MCF 10A (cell line): ENCODE measurements at places on chromosomes 5 and 9.

DNA sequence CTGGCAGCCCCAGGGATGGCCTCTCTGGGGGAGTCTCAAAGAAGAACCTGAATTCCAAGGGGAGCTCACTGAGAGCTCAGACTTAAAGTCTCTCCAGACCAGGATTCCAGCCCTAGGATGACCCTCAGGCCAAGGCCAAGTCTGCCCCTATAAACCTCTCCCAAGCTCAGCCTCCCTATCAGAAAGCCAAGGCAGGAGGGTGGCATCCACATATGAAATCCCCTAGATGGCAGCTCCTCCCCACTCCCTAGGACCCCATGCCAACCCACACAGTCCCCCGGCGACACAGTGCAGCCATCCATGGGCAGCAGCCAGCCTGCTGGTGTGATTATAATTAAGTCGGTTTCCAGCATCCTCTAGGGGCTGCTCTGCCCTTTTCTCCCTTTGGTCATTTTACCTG is 269.9 kb downstream of the CDK5RAP2 start:
- no peaks in the 10 kb centered on the region for H3K36me3 ChIP-seq
- no peak overlapping the region for H3K4me3 ChIP-seq
- H3K27me3 ChIP-seq: peaks cover 24% of the 10 kb centered on the region
- no peak overlapping the region for H3K27ac ChIP-seq
- peaks cover 6% of the 10 kb centered on the region for H3K4me1 ChIP-seq
- DNase-seq: no peak

DNA sequence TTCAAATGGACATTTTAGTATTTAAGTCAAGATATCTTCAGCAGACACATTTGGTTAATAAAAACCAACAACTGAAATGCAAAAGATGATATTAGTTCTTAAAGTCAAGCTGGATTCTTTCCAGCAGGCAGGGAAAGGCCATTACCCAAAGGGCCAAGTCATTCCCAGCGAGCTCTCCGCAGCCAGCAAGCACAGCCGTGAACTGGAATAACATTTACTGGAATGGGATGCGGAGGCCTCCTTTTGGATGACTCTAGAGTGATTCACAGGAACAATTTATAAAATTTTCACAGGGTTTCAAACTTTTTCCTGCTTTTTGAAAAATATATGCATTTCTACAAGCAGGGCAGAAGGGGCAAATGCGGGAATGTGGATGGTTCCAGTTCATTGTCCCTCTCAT is 76.6 kb upstream of the DAB2 start:
- peaks cover 15% of the 10 kb centered on the region for H3K4me1 ChIP-seq
- no peaks in the 10 kb centered on the region for H3K36me3 ChIP-seq
- H3K27me3 ChIP-seq: no peaks in the 10 kb centered on the region
- DNase-seq: peak; percentile 72
- H3K27ac ChIP-seq: no peak overlapping the region

DNA sequence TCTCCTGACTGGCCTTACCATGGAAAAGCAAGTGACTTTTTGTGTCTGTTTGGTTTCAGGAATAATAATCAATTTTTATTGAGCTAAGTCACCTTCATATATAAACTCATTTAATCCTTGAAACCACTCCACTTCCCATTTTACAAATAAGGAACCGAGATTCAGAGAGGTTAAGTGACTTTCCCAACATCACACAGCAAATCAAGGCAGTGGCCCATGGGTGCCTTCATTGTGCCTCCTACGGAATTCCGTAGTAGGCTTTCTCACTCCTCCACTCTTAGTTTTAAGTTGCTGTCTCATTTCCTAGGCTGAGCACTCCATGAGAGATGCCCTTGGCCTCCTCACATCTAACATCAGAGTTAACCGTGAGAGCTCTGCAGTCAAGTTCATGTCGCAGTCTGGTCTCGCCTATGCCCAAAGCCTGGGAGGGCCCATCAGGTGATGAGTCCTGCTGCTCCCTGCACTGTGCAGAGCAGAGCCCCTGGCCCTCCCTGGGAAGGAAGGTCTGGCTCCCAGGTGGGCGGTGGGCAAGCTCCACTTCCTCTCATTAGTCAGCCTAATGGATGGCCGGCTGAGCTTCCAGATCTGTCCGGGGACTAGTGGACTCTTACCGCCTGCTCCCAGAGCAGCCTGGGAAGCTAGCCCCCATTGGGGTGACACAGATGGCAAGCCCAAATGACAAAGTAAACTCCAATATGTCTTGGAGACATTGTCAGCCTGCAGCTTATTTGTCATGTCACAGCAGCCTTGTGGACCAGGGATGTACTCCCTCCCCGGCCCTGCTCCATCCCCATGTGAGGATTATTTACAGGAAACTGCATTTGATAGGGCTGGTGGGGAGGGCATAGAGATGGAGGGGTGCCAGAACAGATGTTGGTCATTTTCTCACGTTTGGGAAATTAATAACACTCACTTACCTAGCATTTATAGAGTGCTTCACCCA is 123.4 kb downstream of the MVB12B start:
- no peaks in the 10 kb centered on the region for H3K4me1 ChIP-seq
- H3K27ac ChIP-seq: no peak overlapping the region
- no peak overlapping the region for H3K4me3 ChIP-seq
- no peaks in the 10 kb centered on the region for H3K36me3 ChIP-seq
- no peaks in the 10 kb centered on the region for H3K27me3 ChIP-seq

DNA sequence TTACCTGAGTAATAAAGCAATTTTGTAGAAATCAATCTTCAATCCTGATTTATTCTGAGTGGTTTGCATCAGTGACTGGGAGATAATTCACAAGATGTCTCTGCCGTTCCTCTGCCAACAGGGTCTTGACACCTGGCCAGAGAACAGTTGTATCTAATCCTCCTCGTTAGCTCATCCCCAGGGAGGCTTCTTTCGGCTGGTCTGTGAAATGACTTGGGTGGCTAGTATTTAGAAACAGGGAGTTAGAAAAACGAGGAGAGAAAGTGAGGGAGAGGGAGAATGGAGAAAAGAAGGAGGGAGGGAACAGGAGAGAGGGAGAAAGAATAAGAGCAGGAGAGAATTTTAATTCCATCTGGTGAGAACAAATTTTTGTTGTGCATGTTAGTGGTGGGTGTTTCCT is 600.2 kb upstream of the TLE4 start:
- DNase-seq: no peak
- H3K4me3 ChIP-seq: no peak overlapping the region
- no peaks in the 10 kb centered on the region for H3K27me3 ChIP-seq
- no peaks in the 10 kb centered on the region for H3K36me3 ChIP-seq
- no peak overlapping the region for H3K27ac ChIP-seq

DNA sequence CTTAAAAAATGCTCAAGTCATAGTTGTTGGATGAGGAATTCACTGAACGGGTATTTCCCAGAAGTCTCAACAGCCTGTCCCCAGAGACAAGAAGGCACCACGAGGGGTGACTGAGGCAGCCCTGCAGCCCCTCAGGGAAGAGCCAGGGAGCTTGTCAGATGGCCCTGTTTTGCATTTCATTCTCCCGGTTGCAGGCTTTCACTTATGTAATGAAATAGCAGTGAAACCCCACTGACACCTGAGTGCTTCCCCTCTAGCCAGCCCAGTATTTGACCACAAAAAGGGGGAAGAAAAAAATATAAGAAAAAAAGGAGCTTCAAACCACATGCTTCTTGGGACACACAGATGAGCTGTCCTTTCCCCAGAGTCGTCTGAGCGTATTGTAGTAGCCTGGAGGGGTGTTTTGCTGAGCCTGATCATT is 75.3 kb upstream of the IL12B start:
- no peak overlapping the region for H3K27ac ChIP-seq
- DNase-seq: no peak
- no peaks in the 10 kb centered on the region for H3K27me3 ChIP-seq
- no peaks in the 10 kb centered on the region for H3K36me3 ChIP-seq
- peaks cover 20% of the 10 kb centered on the region for H3K4me1 ChIP-seq

GRCh38 chr5:144205141-144205551 is 34.5 kb downstream of the KCTD16 start:
- peaks cover 54% of the 10 kb centered on the region for H3K27me3 ChIP-seq
- H3K36me3 ChIP-seq: no peaks in the 10 kb centered on the region
- H3K27ac ChIP-seq: no peak overlapping the region
- peak overlapping the region; percentile 22 for H3K4me3 ChIP-seq
- peaks cover 15% of the 10 kb centered on the region for H3K4me1 ChIP-seq

GRCh38 chr9:89837162-89837933 is 232.5 kb downstream of the GADD45G start:
- no peaks in the 10 kb centered on the region for H3K4me1 ChIP-seq
- H3K4me3 ChIP-seq: no peak overlapping the region
- H3K27me3 ChIP-seq: peaks cover 16% of the 10 kb centered on the region
- no peak overlapping the region for H3K27ac ChIP-seq

GRCh38 chr9:135581636-135582426 is 20.3 kb downstream of the PAEP start:
- no peaks in the 10 kb centered on the region for H3K27me3 ChIP-seq
- no peaks in the 10 kb centered on the region for H3K4me1 ChIP-seq
- no peak overlapping the region for H3K4me3 ChIP-seq

- DNase-seq: peak; percentile 18
- H3K36me3 ChIP-seq: no peaks in the 10 kb centered on the region
- H3K4me3 ChIP-seq: no peak overlapping the region
- H3K27ac ChIP-seq: no peak overlapping the region
- no peaks in the 10 kb centered on the region for H3K4me1 ChIP-seq
- H3K27me3 ChIP-seq: no peaks in the 10 kb centered on the region
Observed at GRCh38 chr5:94674490-94675382, 56.3 kb downstream of the SLF1 start.

DNA sequence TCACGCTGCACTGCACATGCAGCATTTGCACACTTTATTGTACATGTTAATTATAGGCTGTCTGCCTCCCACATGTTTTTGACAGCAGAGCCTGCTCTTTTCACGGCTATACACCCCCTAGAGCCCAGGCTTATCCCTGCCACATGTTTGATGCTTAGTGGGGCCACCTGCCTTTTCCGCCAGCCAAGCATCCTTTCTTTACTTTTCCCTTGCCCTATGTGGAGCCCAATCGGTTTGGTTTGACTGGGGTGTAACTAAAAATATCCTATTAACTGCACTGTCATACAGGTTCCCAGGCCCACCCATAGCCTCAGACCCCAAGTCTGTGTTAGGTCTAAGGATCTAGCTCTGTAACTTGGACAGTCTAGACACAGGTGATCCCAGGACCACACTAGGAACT is 18.9 kb upstream of the S1PR3 start:
- H3K36me3 ChIP-seq: no peaks in the 10 kb centered on the region
- H3K4me1 ChIP-seq: peaks cover 5% of the 10 kb centered on the region
- H3K27me3 ChIP-seq: no peaks in the 10 kb centered on the region
- no peak for DNase-seq
- H3K4me3 ChIP-seq: no peak overlapping the region
- no peak overlapping the region for H3K27ac ChIP-seq

DNA sequence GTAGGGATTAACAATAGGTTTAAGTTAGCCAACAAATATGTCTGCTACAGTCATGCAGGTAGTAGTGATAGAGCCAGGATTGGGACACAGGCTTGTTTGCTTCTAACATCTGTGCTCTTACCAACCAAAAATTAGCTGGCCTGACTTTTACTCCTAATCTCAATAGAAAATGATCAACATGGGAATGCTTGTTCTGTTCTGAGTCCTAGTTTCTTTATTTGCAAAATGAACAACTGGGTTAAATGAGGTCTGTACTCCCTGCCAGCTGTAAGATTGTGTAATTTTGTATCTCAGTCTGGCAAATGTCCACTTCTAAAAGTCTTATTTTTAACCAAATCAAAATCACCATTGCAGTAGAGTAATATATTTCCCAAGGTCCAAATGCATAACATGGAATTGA is 216.8 kb downstream of the NMUR2 start:
- H3K27ac ChIP-seq: no peak overlapping the region
- no peak for DNase-seq
- no peaks in the 10 kb centered on the region for H3K36me3 ChIP-seq
- H3K4me3 ChIP-seq: no peak overlapping the region
- peaks cover 28% of the 10 kb centered on the region for H3K27me3 ChIP-seq

- H3K4me1 ChIP-seq: peaks cover 35% of the 10 kb centered on the region
- H3K36me3 ChIP-seq: no peaks in the 10 kb centered on the region
- no peak overlapping the region for H3K27ac ChIP-seq
Observed at GRCh38 chr9:87406543-87407166, 91.0 kb upstream of the DAPK1 start.

DNA sequence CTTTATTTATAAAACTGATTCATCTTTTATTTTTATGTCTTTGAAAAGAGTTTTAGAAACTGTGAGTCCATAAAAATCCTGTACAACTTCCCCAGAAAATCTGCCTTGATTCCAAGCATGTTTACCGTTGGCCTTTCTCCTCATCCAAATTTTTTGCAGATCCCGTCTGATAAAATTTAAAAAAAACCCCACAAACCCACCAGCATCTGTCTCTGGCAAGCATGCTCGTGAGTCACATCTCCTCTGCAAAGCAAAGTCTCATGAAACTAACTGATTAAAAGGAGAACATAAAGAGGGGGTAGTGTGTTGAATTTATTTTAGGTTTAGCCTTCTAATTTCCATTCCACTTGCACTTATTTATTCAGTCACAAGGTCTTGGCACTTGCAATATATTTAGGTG is 109.4 kb downstream of the MAT2B start:
- no peak overlapping the region for H3K4me3 ChIP-seq
- no peak for DNase-seq

DNA sequence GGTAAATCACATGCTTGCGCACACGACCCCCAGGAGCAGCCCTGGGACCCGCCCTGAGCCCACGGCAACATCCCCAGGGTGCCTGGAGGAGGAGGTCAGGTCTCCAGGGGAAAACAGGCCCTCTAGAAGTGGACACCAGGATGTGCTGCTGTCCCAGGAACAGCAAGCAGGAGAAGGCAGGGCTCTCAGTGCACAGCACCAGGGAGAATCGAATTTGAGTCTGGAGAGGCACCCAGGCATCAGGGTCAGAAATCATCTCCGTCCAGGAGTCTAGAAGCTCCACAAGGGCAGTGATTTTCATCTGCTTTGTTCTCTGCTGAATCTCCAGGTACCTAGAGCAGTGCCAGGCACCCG is 93.6 kb downstream of the PAX5 start:
- H3K27ac ChIP-seq: no peak overlapping the region
- no peaks in the 10 kb centered on the region for H3K27me3 ChIP-seq
- H3K4me3 ChIP-seq: no peak overlapping the region
- no peaks in the 10 kb centered on the region for H3K36me3 ChIP-seq
- peaks cover 10% of the 10 kb centered on the region for H3K4me1 ChIP-seq

DNA sequence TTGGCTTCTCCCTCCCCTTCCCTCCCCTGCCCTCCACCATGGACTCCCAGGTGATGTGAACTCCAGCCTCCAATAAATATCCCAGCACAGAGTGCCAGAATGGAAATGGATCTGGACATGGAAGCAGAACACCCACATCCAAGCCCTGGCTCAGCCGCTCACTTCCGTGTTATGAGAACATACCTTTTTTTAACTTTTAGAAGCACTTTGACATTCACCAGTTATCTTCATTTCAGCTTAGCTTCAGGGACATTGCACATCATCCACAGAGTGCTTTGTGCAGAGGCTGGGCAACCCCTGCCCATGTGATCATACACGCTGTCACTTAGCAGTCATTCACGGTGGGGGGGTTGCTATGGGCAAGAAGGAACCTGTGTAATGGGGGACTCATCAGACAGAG is 9.1 kb downstream of the AFAP1L1 start:
- H3K4me1 ChIP-seq: peaks cover 13% of the 10 kb centered on the region
- H3K4me3 ChIP-seq: no peak overlapping the region
- no peaks in the 10 kb centered on the region for H3K27me3 ChIP-seq
- DNase-seq: no peak
